ENCODE measurements at places on chromosomes 7 and 10.

DNA sequence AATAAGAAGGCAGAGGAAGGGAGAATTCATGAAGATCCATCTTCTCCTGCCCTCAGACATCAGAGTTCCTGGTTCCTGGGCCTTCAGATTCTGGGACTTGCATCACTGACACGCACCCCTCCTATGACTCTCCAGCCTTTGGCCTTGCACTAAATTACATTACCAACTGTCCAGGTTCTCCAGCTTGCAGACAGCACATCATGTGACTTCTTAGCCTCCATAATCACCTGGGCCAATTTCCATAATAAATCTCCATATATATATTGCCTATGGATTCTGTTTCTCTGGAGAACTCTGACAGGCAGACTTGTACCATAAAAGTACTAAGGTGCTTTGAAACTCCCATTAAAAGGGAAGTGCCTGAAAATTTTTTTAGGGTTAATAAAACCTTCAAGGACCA is 23.2 kb downstream of the RSU1 start:
- no peak for DNase-seq

- no peak for DNase-seq
Observed at GRCh38 chr7:107220356-107220755, 51.6 kb downstream of the HBP1 start.

GRCh38 chr7:82163586-82163985 is 280.0 kb downstream of the CACNA2D1 start:
- DNase-seq = no peak

DNA sequence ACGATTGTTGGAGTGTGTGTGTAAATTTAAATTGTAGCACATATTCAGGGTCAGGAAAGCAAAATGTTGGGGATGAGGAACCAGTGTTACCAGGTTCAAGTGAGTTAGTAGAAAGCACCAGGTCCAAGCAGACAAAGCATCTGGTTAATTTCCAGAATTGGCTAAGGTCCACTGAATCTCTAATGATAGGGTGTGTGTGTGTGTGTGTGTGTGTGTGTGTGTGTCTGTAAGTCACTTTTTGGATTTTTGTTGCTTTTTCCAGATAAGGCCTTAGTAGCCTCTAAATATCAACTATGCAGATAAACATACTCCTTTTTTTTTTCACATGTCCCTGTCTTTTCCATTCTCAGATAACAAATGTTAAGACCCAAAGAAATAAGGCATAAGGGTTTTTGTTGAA is 36.6 kb upstream of the FMC1 start:
- no peak for DNase-seq

DNA sequence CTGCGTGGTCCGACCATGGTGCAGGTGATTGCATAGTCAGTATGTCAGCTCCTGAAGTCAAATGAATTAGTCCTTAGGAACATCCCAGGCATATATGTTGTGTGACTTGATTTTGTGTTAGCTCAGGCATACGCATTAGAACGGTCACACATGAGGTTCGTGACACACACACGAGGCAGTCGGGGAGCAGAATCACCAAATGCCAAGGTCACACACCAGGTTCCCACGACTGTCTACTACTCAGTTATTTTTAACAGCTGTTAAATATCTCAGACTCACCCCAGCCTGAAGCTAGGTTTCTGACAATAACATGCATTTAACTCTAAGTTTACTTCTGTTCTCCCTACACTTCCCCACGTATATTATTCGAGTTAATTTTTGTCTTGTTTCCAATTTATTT is 54.8 kb downstream of the DYNC2I1 start:
- no peak for DNase-seq

- no peak for DNase-seq
Observed at GRCh38 chr10:63392224-63392623, 73.6 kb downstream of the JMJD1C start.

DNA sequence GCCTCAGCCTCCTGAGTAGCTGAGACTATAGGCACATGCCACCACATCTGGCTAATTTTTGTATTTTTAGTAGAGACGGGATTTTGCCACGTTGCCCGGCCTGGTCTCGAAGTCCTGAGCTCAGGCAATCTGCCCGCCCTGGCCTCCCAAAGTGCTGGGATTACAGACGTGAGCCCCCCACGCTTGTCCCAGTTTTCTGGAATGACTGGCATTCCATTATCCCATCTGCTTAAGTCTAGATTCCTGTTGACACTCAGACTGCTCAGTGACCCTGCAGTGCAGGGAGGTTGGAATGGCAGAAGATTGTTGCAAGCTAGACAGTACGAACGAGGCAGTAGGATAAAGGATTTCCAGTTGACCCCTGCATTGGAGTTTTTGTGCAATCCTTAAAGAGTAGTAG is 135.1 kb upstream of the NPS start:
- no peak for DNase-seq

GRCh38 chr7:70346844-70347462 is 748.7 kb downstream of the AUTS2 start:
- no peak for DNase-seq
